Cardiac muscle cell (in vitro differentiated cells and primary cell): ENCODE measurements at places on chromosomes 4 and X. TPM values are rescaled to one million over a fixed set of nuclear protein-coding genes. Genes with fewer than 3 reads are reported as not detected.

DNA sequence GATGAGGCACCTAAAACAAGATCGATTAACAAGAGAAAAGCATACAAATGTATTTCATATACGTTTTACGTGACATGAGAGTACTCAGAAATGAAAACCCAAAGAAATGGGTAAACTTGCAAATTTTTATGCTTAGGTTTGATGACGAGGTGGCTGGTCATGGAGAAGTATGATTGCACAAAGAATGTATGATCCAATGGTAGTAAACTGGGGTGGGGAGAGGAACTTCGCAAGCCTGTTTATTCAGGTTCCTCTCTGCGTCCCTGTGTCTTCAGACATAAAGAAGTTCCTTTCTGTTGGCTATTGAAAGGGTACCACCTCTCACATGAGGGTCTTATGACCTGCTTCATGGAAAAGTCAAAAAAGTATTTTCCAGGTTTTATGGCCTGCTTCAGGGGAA is 309.2 kb downstream of the BCOR start:
- no peak for DNase-seq

- no peak for DNase-seq
Observed at GRCh38 chr4:3082925-3083515, 8.5 kb downstream of the HTT start.

Gene GABRG1
- total RNA-seq = not detected in 2 replicates

Gene NKX3-2
- 0.39 and 0.45 TPM in 2 replicates for total RNA-seq

DNA sequence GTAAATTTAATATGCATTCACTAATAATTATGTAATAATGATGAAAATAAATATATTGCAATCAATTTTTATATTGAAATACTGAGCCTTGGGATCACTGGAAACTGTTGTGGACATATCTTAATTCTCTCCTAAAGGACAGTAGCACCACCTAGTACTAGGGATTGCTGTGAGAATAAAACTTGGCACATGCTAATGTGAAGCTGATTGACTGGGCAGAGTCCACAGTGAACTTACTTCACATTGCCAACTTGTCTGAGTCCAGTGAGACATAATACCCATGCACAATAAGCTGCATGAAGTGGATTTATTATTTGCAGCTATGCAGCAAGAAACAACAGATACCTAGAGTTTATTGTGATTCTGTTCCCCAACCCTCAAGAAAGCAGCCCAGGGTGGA is 131.1 kb downstream of the GABRG1 start:
- no peak for DNase-seq

DNA sequence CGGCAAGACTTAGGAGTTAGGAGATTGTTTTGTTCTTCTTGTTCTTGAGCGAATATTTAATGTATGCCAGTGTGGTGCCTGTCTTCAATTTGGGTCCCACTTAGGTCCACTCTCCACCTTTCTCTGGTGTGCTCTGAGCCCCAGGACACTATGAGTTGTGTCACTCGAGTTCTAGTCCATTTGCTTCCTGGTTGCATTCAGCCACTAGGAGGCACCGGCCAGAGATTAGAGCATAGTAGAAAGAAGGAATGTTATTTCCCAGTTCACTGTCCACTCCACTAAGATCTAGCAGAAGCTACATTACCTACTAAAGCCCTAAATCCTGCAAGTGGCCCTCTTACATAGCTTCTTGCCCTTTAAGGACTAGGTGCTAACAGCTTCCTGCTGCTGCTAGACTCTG is 326.9 kb downstream of the NAF1 start:
- no peak for DNase-seq
